Esophagus muscularis mucosa (tissue), 4 donors: ENCODE measurements at places on chromosomes 13 and 19. TPM values are rescaled to one million over a fixed set of nuclear protein-coding genes. Genes with fewer than 3 reads are reported as not detected.

Gene CEACAM3
- not detected for total RNA-seq

Gene EDDM13
- not detected for total RNA-seq

Gene ZNF582
- total RNA-seq, result 5.5 TPM

Gene HSD11B1L
- total RNA-seq, result 19.9 TPM

Gene PRTN3
- total RNA-seq, result not detected

Gene CALR3
- total RNA-seq, result not detected

Gene ACTMAP
- total RNA-seq, result 4.6 TPM

Gene DKKL1
- 0.83 TPM for total RNA-seq

Gene NALCN
- total RNA-seq, result 0.42 TPM

Gene NDFIP2
- 9.0 TPM for total RNA-seq

Gene CLIP3
- total RNA-seq, result 39.9 TPM

Gene NUDT19
- total RNA-seq, result 10.1 TPM

Gene SULT2A1
- not detected for total RNA-seq

Gene NKPD1
- total RNA-seq, result not detected

Gene RFPL4A
- not detected for total RNA-seq

Gene SLC46A3
- total RNA-seq, result 9.4 TPM

Gene DCUN1D2
- 32.5 TPM for total RNA-seq

Gene KLK5
- not detected for total RNA-seq
